ENCODE measurements at places on chromosomes 3 and 15. TPM values are rescaled to one million over a fixed set of nuclear protein-coding genes. Genes with fewer than 3 reads are reported as not detected.

DNA sequence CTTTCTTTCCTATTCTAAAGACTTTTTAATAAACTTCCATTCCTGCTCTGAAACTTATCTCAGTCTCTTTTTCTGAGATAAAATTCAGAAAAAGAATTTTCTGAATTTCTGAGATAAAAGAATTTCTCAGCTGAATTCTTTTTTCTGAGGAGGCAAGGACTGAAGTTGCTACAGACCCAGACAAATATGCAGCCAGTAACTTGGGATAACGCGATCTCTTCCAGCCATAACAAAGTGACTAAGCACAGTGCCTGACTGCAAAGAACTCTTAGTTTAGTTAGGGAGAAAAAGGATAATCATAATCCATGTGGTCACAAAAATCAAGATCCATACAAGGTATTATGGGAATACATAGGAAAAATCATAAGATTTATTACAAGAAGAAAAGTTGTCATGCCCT is 222.0 kb upstream of the GAP43 start:
- no peak for DNase-seq

GRCh38 chr3:4358273-4358672 is 55.1 kb downstream of the SETMAR start:
- DNase-seq: no peak

DNA sequence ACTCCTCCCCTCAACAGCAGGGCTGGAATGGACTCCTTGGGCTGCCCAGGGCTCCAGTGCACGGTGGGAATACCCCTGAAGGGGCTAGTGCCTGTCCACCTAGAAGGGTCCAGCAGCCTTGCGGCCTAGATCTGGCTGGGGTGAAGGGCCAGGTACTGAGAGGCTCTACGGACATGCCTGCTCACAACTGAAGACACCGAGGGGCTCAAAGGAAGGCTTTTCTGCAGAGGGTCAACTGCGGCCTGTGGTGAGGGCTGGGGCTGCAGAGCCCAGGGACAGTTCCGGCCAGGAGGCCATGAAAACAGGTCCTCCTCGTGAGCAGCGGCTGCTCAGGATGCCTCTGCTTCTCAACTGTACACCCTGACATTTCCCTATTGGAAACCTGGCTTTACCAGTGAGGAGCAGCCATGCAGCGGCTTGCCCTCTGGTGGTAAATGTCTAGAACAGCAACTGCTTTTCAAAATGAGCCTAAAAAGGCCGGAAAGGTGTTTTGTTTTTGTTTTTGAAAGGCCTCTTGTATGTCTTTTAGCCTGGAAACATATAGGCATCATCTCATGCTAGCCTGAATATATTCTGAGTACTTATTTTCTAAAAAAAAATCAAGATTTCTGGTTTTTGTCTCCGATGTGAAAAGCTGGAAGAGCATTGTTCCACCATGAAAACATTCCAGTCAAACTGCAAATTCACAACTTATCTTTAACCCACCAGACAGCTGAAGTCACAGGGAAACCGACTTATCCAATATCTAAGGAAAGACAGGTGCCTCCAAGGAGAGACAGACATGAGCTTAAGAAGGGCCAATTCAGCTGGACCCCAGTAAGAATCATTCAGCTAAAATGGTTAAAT is 163.4 kb downstream of the KLF13 start:
- no peak for DNase-seq

DNA sequence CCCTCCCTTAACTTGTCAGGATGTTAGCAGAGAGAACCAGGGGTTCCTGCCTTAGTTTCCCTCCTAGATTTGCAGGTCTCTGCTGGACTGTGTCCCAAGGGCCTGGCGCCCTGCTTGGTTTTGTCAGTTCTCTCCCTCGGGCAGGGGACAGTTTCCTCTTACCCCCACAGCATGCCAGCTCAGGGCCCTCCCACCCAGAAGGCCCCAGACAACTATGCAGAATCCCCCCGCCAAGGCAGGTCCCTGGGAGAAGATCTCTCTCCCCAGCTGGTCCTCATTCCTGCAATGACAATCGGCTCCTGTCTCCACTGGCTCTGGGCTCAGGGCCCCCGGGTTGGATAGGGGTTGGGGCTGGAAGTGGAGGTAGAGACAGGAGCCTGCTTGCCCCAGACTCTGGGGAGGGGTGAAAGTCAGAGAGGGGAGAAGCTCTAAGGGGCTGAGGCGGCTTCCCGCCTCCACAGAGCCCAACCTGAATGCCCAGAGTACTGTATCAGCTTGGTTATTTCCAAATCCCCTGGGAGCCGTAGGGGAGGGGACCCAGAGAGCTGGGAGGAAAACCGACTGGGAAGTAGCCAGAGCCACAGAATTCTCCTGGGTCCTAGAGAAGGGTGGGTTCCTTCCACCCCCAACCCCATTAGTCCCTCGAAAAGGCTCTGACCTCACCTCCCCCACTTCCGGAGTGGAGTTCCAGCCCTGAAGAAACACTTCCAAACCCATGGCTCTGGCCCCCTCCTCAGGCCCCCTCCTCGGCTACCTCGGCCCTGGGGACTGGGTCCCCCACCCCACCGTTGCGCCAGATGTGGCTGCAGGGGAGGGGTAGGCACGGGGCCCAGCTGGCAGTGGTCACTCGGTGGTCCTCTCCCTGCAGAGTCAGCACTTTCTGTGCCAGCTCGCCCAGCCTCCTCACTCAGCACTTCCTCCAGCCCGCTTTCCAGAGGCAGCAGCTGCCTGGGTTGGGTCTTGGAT is 3.8 kb upstream of the LOXL1 start:
- DNase-seq: no peak

The CD276 gene
- 1.6 TPM for total RNA-seq

The SV2B gene
- total RNA-seq: 0.08 TPM

The XYLB gene
- 6.0 TPM for total RNA-seq

The TMEM108 gene
- not detected for total RNA-seq

The LTF gene
- total RNA-seq: not detected

Data from activated naive CD8-positive, alpha-beta T cell treated with anti-CD3 and anti-CD28 coated beads for 36 hours (primary cell).